B cell (primary cell): ENCODE measurements at places on chromosomes 1 and 21.

DNA sequence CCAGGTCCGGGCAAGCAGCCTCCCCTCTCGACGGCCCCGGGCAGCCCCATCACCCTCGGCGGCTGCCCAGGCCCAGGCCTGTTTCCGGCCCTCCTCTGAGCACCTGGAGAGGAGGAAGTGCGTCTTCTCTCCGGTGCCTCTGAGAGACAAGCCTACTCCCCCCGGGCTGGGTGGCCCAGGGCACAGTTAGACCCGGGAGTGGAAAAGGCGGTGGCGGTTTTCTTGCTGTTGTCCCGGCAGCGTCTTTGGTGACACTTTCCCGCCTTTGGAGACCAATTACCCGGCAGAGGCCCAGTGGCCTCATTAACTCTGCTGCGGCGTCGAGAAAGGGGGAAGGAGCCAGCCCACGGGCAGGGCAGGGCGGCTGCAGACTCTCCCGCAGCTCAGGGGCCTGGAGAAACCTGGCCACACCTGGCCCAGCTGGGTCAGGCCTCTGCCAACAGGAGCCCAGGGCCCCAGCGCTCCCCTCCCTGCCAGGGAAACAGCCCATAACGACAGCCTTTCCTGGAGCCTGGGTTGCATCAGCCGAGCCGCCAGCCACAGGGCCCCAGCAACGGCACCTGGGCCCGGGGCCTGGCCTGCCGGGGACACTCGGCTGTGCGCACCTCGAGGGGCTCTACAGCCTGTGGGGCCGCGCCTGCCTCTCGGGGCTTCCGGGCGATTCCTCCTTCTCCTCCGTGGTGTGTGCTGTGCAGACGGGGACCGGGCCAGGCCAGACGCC is 28.4 kb upstream of the C1orf159 start:
- DNase-seq, result peak; percentile 92

GRCh38 chr1:159996653-159997052 is 35.1 kb downstream of the PIGM start:
- DNase-seq, result no peak

DNA sequence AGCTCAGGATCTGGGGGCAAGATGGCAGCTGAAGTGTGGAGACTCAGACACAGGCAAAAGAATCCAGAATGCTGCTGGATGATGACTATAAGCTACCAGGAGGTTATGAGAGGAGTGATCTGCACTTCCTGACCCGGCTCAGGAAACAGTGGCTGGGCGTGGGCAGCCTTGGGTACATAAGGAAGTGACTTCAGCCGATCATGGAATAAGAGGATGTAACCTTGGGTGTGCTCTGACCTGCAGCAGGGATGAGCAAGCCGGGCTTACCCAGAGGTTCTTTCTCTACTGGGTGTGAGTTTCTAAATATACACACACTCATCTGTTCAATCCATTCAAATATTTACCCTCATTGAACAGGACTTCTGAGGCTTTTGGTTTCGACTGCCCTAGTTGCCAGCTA is 62.7 kb downstream of the CD34 start:
- DNase-seq, result no peak

- no peak for DNase-seq
Observed at GRCh38 chr1:239269706-239270105, 116.7 kb upstream of the CHRM3 start.

DNA sequence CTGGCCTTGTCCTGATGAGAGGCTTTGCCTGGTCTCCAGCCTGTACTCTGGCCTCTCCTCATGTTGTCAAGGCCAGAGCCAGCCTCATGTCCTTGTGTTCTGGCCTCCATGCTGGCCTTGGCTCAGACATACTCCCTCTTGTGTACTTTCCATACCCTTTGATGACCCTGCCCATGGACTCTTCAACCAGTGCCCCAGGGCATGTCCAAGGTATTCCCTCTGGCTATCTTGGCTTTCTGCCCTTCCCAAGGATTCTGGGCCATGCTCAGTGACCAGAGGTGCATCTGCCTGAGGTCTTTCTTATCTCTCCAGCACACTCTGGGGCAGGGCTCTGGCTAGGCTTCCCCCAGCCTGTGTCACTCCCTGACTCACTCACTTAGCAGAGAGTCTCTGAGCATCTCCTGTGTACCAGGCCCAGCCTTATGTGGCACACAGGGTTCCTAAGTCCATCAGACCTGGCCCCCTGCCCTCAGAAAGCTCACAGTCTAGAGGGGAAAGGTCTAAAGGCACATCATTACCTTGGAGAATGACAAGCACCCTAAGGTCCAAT is 141.4 kb upstream of the GRIK3 start:
- DNase-seq, result no peak

DNA sequence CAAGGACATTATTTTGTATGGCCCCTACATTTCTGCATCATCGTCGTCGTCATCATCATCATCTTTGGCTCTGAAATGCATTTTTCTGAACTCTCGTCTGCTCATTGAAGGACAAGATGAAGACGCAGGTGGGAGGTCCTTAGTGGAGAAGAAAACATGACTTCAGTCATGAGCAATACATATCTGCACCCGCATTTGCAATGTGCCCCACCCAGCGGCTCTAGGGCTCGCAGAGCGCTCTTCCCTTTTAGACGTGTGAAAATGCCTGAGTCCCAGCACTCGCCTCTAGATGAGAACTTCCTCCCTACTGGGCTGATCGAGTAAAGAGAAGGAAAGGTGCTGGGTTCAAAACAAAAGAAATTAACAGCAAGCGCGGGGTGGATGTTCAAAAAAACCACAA is 10.1 kb downstream of the C1orf174 start:
- DNase-seq, result no peak

GRCh38 chr1:206114692-206115640 is 2.2 kb downstream of the AVPR1B start:
- DNase-seq, result no peak

GRCh38 chr1:191508239-191508638 is 650.0 kb upstream of the RGS18 start:
- DNase-seq, result no peak

- DNase-seq, result no peak
Observed at GRCh38 chr21:43581453-43581852, 77.8 kb downstream of the HSF2BP start.

GRCh38 chr1:235190431-235190830 is 29.4 kb upstream of the RBM34 start:
- no peak for DNase-seq

- DNase-seq, result no peak
Observed at GRCh38 chr1:162857850-162858249, 3.1 kb downstream of the CCDC190 start.

- DNase-seq, result no peak
Observed at GRCh38 chr1:3410142-3410925, 44.1 kb upstream of the ARHGEF16 start.

DNA sequence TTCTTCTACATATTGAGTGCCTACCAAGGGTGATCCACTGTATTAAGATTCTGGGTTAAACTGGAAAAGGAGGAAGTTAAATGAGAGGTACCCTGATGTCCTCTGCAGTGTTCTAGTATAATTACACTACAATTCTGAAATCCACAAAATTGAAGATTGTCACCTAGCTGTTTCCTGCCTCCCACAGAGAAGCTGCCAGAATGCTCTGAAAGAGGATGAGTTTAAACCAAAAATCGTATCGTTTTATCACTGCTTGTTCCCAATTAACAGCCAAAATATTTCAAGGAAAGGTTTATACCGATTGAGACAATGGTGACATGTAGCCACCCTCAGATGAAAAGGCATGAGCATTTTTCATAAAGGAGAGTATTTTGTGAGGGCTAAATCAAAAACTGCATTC is 28.0 kb downstream of the TIAM1 start:
- no peak for DNase-seq

DNA sequence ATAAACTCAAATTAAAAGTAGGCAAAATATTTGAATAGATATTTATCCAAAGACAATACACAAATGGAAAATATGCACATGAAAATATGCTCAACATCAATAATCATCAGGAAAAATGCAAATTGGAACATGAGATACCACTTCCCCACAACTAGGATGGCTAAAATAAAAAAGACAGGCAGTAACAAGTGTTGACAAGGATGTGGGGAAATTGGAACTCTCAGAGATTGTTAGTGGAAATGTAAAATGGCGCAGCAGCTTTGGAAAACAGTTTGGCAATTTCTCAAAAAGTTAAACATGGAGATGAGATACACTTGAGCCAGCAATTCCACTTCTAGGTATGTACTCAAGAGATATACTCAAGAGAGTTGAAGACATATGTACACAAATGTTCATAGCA is 48.8 kb downstream of the NAV1 start:
- DNase-seq, result no peak
